CD8-positive, alpha-beta T cell (primary cell): ENCODE measurements at places on chromosomes 11 and 22.

DNA sequence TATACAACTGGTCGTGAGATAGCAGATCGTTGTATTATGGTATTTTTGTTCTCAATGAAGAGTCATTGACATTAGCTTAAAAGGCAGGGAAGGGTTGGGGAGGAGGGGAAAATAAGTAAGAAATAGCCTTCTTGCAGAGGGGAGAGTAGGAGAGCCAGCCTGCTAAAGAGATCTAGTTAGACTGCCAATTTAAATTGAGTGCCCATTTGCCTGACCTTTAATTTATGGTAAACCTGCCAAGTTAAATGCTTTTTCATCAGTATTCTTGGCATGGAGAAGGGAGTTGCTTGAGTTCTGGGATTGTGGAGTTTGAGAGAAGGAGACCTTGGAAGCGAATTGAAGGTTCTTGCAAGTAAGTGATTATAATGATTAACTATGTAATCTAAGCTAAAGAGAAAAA is 89.0 kb downstream of the FAM83F start:
- no peak for DNase-seq

GRCh38 chr11:9642894-9643293 is 21.0 kb upstream of the SWAP70 start:
- DNase-seq: no peak

- DNase-seq: no peak
These were observed 51.7 kb downstream of the BARX2 start for GRCh38 chr11:129427376-129427775.

GRCh38 chr22:41931701-41932269 is 5.2 kb upstream of the TNFRSF13C start:
- DNase-seq: no peak

DNA sequence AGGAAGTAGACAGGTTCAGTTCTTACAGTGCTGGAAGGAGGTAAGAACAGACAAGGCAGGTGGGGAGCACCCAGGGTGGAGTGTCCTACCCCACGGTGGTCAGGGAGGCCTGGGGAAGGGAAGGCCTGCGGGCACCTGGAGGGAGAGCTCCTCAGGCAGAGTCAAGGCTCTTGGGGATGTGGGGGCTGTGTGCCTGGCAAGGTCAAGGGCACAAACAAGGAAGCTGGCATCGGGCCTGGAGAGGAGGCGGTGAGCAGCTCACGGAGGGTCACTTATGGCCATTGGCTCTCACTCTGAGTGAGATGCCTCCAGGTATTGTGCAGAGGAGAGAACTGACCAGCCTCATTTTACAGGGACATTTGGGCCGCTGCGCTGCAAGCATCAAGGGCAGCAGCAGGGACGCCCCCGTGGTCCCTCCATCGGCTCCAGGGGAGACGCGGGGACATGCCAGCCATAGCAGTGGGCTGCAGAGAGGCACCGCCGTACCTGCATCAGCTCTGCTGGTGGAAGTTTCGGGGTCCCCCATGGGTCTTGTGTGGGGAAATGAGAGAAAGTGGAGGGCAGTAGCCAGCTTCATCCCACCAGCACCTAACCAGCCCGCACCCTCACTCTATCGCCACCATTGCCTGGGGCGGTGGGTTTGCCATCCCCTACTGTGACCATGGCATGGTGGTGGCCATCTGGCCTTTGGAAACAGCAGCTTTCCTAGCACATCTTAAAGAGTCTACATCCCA is 37.5 kb upstream of the RTL6 start:
- no peak for DNase-seq

GRCh38 chr22:38773363-38773946 is 17.7 kb upstream of the SUN2 start:
- no peak for DNase-seq

DNA sequence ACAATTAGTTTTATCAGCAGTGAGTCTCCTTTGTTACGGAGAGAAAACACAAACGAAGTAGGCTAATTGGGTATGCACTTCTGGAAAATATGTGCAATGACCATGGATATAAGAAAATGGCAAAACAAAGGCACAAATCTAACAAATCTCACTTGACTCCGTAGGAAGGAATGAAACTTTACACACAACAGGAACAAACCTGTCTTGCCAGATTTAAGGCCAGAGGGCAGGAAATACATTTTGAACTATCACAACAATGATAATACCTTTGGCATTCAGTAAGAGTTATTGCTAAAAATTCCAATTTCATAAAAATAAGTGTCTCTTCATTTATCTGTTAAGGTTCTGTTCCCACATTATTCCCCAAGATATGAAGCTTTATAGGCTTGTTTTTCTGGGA is 36.6 kb downstream of the SLC25A17 start:
- DNase-seq: no peak

GRCh38 chr11:11403763-11404725 is 51.0 kb upstream of the CSNK2A3 start:
- no peak for DNase-seq

- no peak for DNase-seq
These were observed 152.8 kb downstream of the TBC1D22A start for GRCh38 chr22:46914916-46915894.

GRCh38 chr11:33412241-33412640 is 155.1 kb downstream of the HIPK3 start:
- DNase-seq: no peak

- DNase-seq: peak; percentile 38
These were observed 56.7 kb upstream of the RAB38 start for GRCh38 chr11:88231894-88232482.

DNA sequence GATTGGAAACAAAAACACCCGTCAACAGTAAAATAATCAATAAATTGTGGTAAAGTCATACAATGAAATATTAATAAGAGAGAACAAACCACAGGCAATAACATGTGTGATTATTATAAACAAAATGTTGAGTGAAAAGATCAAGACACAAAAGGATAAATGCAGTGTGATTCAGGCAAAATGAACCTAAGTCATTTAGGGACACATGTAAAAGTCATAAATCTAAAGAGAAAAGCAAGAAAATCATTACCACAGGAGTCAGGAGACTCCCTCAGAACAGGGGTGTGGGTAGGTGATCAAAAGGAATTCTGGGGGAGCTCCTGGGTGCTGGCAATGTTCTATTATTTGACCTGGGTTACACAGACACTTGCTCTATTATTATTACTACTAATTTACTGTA is 47.9 kb upstream of the PPP2R1B start:
- DNase-seq: no peak

- DNase-seq: no peak
These were observed 755.8 kb downstream of the NTM start for GRCh38 chr11:132125988-132126871.

DNA sequence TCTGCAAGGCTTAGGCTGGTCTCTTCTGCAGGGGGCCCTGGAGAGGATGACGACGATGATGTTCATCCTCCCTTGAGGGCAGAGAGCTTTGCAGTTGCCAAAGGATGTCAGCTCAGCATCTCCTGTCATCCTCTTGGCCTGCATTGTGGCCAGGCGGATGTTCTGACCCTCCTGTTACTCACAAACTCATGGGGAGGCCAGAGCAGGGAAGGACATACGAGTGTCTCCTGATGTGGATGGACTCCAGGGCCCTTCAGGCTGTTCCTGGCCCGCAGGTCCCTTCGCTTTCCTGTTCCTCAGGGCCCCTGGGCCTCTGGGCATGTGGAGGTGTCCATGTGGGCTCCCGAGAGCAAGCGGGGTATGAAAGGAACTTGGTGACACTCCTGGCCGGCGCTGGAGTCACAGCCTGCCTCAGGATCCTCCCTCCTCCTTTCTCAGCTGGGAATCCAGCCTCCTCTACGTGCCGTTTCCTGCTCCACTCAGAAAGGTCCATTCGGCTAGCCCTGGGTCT is 8.5 kb downstream of the ADORA2A start:
- DNase-seq: no peak

DNA sequence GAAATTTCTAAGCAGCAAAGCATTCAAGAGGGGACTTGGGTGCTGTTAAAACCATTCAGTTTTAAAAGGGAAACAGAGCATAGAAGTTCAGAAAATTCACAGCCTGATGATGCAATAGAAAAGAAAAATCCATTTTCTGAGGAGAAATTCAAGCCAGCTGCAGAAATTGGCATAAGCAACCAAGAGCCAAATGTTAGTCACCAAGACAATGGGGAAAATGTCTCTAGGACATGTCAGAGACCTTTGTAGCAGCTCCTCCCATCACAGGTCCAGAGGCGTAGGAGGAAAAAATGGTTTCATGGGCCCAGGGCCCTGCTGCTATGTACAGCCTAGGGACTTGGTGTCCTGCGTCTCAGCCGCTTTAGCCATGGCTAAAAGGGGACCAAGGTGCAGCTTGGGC is 5.5 kb upstream of the IRAG1 start:
- DNase-seq: no peak

GRCh38 chr11:59918987-59919589 is 19.1 kb upstream of the OOSP1 start:
- peak; percentile 14 for DNase-seq

DNA sequence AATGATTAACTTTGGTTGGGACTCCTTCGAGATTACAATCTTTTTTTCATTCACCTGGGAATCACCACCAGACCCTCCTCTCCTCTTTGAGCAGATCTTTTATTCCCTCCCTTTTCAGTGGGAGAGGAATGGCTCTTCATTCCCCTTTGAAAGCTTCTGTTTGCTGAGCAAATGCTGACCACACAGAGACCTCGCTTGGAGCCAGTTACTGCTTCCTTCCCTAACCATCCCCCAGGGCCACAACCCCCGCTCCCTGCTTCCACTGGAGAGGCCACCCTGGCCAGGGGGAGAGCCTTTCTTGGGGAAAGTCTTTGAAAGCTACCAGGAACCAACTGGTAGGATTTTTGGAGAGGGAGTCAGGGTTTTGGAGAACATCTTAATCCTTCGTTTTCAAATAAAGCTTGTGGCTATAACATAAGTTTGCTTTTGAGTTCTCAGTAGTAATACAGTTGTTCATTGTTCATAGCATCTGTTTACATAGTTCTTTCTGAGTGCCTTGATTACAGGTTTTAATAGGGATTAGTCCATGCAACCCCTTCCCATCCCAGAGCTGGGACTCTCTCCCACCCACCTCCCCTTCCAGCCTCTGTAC is 138.4 kb downstream of the DBX1 start:
- DNase-seq: no peak

GRCh38 chr11:134759855-134760254 is 347.8 kb upstream of the B3GAT1 start:
- no peak for DNase-seq

GRCh38 chr11:120819437-120820365 is 204.2 kb upstream of the TBCEL start:
- no peak for DNase-seq

- no peak for DNase-seq
These were observed 49.7 kb downstream of the RTL6 start for GRCh38 chr22:44448271-44448830.

DNA sequence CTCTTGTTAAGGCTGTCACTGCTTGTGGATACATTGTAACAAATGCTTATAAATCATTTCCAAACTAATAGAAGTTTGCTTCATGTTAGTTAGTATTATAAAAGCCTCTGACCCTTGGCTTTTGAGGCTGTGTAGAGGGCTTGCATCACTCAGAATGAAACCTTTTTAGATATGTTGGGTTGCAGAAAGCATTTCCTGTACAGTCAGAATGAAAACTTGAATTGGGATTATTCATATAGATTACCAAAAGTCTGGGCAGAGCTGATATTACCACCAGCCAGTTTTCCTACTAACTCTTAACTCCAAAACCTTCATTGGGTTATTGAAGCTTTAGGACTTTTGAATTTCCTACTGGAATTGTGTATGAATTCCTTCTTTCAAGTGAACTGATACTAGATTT is 12.0 kb downstream of the KMT2A start:
- no peak for DNase-seq

- DNase-seq: no peak
These were observed at the start of gene CRYBB1 for GRCh38 chr22:26617271-26618199. Gene CRYBB1 (minus strand): TSS chr22:26618027. CDS start chr22:26616319, 1,708 bp downstream.

DNA sequence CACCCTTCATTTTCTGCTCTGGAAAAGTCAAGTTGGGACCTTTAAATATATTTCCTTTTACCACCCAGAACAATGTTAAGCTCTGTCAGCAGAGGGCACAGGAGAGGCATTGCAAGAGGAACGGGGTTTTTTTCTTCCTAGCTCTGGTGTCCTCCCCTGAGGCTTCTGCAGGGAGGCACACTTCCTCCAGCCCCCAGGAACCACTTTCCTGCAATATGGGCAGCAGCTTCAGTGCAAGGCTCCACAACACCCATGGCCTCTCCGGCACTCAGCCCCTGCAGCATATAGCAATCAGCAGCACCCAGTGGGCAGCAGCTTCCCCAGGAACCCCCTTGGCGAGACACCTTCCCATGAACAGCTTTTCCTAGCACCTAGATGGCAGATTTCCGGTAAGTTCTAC is 101.4 kb downstream of the SYT9 start:
- no peak for DNase-seq
